ENCODE measurements at places on chromosomes 2 and 18.

DNA sequence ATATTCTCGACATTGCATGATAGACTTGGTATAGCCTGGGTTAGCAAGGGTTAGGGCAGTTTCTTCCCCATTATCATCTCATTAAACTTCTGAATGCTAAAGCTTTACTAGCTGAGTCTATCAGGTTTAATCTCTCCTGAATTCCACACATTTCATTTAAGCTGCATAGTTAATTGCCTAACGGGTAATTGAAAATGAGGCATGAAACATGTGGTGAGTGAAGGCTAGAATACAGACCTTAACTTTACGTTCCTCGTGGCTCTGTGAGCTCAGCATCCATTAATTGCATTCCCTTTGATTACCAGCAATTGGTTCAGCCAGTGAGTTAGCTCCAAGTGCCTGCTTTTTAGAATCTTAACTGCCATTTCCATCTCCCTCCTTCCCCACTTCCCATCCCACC, 126.5 kb upstream of the MEX3C start:
- DNase-seq, result no peak

DNA sequence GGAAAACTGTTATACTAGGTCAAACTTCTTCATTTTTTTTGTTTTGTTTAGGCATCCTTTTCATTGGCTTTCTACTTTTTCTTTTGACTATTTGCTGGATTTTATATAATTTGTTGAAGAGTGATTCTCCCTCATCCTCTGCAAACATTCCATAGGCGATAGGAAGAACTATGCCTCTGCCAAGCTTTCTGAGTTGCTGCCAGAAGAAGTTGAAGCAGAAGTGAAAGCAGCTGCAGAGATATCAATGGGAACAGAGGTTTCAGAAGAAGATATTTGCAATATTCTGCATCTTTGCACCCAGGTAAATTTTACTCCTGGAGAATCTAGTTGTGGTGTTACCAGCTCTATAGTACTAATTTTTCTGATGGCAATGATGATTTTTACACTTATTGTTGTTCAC, 25.4 kb downstream of the NOP58 start:
- DNase-seq, result no peak

- DNase-seq, result no peak
These were observed 28.1 kb downstream of the PIK3C3 start for GRCh38 chr18:41982942-41983660.

DNA sequence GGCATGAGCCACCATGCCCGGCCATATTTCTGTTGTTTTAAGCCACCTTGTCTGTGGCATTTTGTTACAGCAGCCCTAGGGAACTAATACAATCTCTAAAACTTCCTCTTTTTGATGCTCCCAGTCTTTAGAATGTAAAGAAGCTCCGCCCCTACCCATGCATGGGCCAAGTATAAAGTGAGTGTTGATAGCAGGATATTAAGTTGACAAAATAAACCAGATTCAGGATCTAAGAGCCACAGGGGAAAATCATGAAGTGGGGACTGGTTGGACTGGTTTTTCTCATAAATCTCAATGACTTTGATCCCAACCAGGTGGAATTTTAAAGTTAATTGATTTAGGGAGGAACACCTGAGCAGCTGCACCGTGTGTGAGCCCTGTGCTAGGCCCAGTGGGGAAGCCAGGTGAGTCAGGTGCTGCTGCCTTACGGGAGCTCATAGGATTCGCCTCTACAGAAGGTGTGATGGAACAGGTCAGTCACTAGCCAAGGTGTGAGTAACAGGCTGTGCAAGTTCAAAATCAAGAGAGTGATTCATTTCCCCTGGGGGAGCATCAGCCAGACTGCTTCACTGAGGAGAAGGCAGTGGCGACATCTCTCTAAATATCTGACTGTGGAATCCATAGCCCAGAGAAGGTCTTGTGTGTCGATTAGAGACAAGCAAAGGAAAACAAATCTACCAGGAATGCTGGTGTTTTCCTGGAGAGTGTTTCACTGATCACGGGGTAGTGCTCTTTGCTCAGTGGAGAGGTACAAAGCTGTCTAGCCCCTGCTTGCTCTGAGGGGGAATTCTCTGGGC, 63.0 kb upstream of the MSH2 start:
- DNase-seq, result no peak

GRCh38 chr18:55522011-55522410, 66.0 kb downstream of the TCF4 start:
- no peak for DNase-seq

GRCh38 chr2:172072303-172072702, 13.0 kb upstream of the DLX1 start:
- no peak for DNase-seq

DNA sequence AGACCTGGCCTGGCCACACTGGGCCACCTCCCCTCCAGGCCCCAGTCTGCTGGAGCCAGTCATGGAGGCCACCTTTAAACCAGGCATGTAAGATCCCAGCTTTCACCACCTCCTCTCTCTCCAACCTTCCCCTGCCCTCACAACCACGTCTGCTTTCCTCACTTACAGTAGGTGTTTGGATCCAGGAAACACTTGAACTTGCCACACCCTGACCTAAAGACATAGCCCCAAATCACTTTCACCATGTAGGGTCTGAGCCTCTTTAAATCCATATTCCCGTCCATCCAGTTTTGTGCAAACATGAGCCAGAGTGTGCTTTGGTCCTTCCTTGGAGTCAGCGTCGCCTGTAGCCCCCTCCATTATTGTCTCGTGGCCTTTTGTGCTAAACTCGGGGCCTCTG, 66.8 kb downstream of the NRP2 start:
- DNase-seq, result no peak

GRCh38 chr2:95074663-95075439, 46.8 kb downstream of the MRPS5 start:
- no peak for DNase-seq

- no peak for DNase-seq
These were observed 94.9 kb upstream of the PAPOLG start for GRCh38 chr2:60661073-60661738.

- no peak for DNase-seq
These were observed 66.1 kb upstream of the ATP8B1 start for GRCh38 chr18:57869221-57869620.

- DNase-seq, result no peak
These were observed 158.1 kb downstream of the RBM43 start for GRCh38 chr2:151103551-151103950.

DNA sequence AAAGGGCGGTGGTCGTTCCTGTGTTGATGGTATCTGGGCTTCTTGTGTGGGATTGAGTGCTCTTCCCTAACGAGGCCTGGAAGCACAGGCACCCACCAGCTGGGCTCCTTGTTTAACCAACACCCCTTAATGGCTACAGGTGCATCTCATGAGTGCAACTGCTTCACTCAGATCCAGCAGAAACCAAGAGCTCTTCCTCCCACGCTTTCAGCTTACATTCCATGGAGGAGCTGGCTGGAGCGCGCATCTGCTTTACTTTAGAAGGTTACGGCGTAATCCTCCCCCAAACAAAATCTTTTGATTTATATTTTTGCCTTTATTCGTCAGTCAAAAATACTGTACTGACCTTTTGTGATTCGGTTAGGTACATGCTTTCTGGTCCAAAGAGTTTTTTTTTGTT, 174.7 kb downstream of the LTBP1 start:
- DNase-seq, result no peak

GRCh38 chr18:5391409-5391808, 95.9 kb upstream of the ZBTB14 start:
- no peak for DNase-seq

DNA sequence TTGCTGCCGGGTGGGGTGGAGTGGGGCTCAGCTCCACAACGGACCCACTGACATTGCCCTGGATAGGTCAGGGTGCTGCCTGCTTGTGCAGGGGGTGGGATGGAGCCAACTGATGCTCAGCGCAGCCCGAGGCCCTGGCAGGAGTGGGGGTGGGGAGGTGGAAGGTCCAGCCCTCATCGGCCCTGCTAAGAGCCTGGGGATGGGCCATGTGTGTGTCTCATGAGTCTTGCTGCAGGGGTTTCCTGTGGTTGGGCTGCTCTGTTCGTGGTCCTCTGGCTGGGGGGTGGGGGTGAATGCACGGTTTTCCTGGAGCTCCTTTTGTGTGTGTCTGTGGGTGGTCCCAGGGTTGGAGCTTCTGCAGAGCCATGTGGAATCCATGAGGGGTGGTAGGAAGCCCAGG, 39.4 kb upstream of the GALR1 start:
- no peak for DNase-seq

DNA sequence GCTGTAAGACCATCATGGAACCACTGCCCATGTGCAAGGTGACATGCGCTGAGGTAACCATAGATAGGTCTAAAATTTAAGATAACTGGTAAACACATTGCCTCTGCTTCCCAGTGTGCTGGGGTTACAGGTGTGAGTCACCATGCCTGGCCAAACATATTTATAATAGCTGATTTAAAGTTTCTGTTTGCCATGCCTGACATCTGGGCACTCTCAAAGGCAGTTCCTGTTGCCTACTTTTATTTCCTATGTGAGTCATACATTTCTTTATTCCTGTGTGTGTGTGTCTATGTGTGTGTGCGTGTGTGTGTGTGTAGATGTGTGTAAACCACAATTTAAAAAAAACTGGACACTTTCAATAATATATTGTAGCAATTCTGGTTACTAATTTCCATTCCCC, 415.2 kb upstream of the NETO1 start:
- no peak for DNase-seq

- DNase-seq, result no peak
These were observed 2.1 kb downstream of the ATL2 start for GRCh38 chr2:38374984-38375383.

GRCh38 chr2:121690095-121690494, 40.8 kb upstream of the CLASP1 start:
- no peak for DNase-seq

DNA sequence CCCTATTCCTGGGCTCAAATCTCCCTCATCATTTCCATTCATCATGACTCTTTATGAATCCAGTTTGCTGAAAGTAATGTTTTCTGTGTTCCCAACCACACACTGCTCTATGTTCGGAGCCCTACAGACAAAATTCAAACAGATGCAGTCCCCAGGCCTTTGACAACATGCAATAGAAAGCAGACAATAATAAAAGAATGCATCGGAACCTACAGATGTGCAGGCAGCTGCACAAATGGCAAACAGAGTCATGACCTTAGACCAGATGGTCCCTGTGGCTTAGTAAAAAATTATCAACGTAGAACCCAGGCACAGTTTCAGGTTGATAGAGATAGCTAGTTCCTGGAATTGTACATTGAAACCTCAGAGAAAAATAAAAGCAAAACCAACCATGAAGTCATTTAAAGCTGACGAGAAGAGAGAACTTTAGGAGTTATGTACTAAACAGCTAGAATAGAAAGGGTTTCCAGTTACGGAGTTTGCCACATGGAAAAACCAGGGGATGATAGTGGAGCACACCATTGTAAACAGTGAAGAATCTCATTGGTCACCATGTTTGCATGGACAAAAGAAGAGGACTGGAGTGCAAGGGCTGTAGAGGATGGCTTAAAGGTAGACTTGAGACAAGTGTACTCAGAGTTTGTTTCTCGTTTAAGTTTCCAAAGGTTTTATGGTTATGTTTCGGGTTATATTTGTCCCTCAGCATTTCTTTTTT, 23.2 kb upstream of the ACVR1 start:
- DNase-seq, result no peak

DNA sequence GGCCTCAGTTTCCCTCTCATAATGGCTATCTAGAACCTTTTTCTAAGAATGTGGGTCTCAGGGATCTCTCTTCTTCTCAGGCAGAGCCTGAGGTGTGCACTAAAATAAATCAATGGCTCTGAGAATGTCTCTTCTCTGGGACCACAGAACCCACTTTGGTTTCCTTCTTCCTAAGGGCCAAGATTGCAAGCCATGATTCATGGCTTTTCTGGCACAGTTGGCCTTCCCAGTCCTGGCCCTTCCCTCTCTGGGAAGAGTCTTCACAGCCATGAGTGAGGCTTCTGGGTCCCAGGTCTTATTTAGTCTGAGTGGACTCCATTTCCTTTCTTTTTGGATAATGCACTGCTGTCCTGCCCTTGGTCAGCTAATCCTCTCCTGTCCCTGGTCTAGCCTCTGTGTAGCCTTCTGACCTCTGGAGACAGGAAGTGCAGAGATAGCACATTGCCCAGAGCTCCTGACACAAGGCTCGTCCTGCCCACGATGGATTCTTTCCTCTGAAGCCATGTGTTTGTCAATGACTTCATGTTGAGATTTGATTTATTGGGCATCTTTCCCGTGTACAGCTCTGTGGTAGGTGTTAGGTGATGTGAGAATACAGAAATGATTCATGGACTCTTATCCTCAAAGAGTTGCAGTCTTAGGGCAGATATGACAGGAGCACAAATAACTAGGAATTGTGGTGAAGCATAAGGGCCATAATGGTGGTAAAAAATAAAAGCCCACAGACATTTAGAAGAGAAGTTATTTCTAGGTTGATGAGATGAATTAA, 245.0 kb downstream of the CLIP4 start:
- DNase-seq, result no peak

DNA sequence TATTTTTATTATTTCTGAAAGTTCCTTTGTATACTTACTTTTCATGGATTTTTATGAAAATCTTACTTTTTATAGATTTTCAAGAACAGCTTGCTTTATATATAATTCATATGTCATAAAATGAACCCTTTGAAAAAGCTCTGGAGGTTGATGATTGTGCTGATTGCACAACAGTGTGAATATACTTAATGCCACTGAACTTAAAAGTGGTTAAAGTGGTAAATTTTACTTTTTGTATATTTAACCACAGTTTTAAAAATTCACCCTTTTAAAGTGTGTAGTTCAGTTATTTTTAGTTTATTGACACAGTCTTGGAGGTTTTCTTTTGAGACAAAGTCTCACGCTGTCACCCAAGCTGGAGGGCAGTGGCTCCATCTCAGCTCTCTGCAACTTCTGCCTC, 8.4 kb downstream of the SANBR start:
- no peak for DNase-seq

DNA sequence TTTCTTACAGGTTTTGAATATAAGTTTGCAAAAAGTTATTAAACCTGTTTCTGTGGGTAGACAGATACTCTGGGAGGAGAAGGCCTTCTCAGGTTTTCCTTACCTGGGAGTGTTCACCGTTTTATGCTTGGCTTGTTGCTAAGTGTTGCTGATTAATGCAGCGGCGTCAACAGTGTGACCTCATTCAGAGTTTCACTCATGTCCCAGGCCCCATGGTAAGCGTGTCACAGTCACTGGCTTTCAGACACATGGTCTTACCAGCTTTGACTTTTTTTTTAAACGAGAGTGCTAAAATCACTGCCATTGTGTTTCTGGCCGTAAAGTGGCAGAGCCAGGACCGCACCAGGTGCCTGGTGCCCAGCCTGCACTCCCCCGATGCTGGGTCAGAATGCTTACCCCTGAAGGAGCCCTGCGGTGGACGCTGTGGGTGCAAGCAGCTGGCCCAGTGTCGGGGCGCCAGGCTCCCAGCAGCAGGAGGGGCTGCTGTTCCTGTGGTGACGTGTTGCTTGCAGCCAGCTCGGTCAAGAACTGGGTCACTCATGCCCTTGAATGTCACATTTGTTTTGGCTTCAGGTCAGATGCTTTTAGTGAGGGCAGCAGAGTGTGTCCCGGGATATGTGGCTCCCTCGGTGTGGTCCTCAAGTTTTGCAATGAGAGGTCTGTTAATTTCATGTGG, 3.5 kb downstream of the CAPN10 start:
- DNase-seq, result no peak

DNA sequence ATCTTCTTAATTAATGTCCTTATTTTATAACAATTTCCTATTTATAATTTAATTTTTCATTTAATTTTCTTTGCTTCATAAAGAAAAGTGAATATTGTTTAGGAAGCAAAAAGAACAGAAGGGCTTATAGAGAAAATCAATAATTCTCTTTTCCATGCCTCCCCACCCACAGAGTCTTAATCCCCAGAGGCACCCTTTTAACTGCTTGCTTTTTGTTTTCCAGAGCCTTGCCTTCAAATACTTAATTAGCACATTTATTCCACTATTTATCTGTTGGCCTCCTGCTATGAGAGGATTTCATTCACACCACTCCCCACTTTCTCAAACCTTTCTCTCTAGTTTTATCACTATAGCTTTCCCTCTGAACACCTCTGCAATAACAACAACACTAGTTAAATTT, 373.6 kb downstream of the MBD2 start:
- no peak for DNase-seq

All from renal cortex interstitium (tissue), 15 donors.